ENCODE measurements at places on chromosomes 6 and 20. TPM values are rescaled to one million over a fixed set of nuclear protein-coding genes. Genes with fewer than 3 reads are reported as not detected.
A peak's percentile ranks its signal among the peaks of the same experiment; 100 is the strongest.

Gene ISM1
- 4.5 TPM for total RNA-seq

Gene C6orf163
- total RNA-seq, result 7.4 TPM

Gene NT5E
- 16.6 TPM for total RNA-seq

Gene VSX1
- not detected for total RNA-seq

Gene NRSN1
- total RNA-seq, result not detected

Gene SLC26A8
- total RNA-seq, result 0.12 TPM

Gene HIVEP2
- 30.3 TPM for total RNA-seq

Gene BPI
- 0.74 TPM for total RNA-seq

Gene ZNF341
- 1.6 TPM for total RNA-seq

Gene NKAIN4
- total RNA-seq, result not detected

DNA sequence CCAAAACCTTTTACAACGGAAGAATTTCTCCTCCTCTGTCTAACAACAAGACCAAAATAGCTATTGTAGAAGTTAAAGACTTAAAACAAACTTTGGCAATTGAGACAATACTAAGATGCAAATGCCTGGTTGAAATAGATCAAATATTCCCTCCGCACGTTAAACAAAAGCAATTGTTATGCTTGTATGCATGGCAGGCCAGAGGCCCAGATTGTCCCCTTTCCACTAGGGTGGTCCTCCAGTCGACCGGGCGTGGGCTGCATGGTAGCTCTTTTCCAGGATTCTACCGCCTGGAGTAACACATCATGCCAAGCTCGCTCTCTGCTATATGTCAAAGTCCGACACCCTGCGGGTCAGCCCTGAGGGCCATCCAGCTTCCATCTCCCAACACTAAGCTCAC is 234.7 kb downstream of the RNGTT start:
- DNase-seq, result no peak

GRCh38 chr6:38805692-38806091 is 90.6 kb downstream of the DNAH8 start:
- no peak for DNase-seq

GRCh38 chr6:128882991-128883611 is at the start of gene LAMA2:
Gene LAMA2, plus strand, starts transcription at chr6:128883138. Its CDS starts 108 bp downstream, at chr6:128883246.
- peak; percentile 23 for DNase-seq

DNA sequence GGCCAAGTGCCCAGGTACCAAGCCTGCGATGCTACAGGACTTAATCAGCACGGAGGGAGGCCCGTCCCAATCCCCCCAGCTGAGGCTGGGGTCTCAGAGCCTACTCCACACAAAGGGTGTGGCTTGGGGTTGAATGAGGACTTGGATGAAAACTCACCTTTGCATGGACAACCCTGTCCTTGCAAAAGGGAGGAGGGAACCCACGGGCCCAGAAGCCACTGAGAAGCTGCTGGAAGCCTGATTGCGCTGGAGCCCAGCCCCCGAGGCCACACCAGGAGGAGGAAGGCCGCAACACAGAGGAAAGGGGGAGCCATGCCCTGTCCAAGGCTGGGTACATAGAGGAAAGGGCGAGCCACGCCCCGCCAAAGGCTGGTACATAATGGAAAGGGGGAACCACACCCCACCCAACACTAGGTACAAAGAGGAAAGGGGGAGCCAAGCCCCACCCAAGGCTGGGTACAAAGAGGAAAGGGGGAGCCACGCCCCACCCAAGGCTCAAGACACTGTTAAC is 158.8 kb downstream of the DLL1 start:
- no peak for DNase-seq

GRCh38 chr6:157879034-157879872 is 56.2 kb downstream of the SNX9 start:
- DNase-seq, result no peak

- DNase-seq, result no peak
These were observed 632 bp downstream of the PCMT1 start for GRCh38 chr6:149750136-149750609.

DNA sequence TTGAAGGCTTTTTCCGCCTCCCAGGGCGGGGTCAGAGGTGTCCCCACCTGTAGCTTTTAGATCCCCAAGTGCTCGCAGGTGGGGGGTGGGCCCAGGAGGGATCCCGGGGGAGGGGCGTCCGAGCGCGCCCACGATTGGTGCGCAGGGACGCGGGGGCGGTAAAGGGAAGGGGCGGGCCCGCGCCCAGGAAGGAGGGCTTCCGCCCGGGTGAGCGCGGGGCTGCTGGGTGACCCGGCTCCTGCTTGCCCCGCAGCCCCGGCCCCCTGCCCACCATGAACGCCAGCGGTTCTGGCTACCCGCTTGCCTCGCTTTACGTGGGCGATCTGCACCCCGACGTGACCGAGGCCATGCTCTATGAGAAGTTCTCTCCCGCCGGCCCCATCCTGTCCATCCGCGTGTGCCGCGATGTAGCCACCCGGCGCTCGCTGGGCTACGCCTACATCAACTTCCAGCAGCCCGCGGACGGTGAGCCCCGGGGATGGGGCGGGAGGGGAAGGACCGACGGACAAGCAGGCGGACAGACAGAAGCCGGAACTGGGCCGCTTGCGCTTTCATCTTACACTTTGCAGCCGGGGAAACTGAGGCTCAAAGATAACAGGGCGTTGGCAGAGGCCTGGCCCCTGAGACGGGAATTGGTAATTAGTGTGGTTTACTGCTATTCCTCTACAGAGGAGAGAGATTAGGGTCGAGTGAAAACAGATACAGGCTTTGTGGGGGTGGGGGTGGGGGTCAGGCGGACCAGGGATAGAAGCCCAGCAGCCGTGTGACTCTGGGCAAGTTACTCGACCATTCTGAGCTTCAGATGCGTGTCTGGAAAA is at the start of gene PABPC1L:
PABPC1L (plus strand) TSS at position 189 of the 818 bp plus-strand sequence; CDS start at position 273, 84 bp downstream.
- DNase-seq, result peak; percentile 27

DNA sequence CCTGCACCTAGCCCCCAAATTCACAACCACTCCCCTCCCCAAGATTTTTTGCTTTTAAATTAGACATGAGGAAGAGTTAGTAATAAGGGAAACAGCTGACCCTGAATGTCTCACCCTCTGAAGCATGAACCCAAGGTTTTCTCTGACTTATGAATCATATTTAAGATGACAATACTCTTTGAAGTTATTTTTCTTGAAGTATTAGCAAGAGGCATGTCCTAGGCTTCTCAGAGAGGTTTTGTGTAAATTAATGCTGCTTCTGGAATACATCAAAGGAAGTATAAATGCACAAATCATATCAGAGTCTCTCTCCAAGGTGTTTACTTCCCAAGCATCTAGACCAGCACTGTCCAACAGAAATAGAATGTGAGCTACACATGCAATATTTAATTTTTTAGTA is 408.1 kb upstream of the MARCKS start:
- DNase-seq, result no peak

GRCh38 chr6:125904871-125905270 is 51.7 kb upstream of the HINT3 start:
- DNase-seq, result no peak

GRCh38 chr20:38218566-38218885 is 42.0 kb downstream of the KIAA1755 start:
- no peak for DNase-seq

DNA sequence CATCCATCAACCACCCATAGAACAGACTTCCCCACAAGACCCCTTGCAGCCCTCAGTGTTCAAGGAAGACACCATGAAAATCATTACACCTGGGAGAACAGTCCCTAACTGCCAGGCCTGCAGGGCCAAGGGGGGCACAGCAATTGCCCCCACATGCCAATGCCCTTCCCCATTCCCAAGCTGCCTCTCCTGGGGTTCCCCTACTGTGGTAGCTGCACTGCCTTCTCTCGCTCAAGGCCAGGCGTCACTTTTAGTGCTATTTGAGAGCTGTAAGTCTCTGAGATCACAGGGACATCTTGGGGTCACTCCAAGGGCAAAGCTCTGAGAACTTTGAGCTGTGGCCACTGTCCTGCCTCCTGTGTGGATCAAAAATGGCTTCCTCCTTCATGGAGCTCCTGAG is 6.0 kb upstream of the ACSS1 start:
- DNase-seq, result no peak

GRCh38 chr6:133567636-133568035 is 321.3 kb upstream of the TCF21 start:
- DNase-seq, result no peak

DNA sequence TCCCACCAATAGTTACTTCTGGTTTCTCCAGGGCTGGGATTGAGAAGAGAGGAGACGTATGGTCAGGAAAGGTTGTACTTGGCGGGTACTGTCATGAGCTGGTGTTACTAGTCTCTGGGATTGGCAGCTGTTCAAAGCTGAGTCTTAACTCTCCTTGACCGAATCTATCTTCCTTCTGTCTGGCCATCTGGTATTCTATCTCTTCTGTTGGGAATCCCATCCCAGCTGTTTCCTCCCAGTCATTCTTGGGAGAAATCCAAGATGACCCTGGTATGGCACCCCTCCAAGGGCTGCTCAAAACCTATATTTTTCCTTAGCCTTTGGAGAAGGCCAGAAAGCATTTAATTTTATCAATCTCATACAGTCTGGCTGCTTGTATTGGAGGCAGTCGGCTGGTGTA is 287.0 kb upstream of the CHD6 start:
- no peak for DNase-seq

- DNase-seq, result no peak
These were observed 6.3 kb upstream of the SIRPA start for GRCh38 chr20:1888796-1889463.

DNA sequence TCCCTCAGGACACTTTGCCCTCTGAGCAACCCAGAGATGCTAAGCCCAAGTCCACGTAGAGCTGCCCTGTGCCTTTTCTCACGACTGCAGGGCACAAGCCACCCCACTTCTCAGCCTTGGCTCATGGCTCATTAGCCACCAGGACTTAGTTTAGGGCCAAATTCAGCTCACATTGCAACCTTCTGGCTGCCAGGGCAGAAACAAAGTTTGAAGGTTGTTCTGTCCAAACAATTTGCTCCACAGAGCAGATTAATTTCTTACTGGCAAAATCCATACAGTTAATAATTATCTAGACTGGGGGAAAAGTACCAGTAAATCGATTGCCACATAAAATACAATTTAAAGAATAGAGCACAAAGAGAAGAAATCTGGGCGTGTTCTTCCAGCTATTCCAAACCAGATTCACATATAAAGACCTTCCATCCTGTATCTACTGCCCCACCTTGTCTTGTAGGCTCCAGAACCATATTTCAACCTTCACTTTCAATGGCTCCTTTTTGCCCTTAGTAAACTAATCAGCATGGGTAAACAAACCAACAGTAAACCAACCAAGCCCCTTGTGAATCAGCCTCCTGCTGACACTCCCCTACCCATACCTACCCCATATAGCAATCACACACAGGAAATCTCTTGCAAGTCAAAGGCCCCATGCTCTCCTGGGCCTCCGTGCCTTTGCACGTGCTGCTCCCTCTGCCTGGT is 101.9 kb downstream of the QRSL1 start:
- DNase-seq, result no peak

- no peak for DNase-seq
These were observed 27.7 kb downstream of the ALDH5A1 start for GRCh38 chr6:24522228-24523176.

DNA sequence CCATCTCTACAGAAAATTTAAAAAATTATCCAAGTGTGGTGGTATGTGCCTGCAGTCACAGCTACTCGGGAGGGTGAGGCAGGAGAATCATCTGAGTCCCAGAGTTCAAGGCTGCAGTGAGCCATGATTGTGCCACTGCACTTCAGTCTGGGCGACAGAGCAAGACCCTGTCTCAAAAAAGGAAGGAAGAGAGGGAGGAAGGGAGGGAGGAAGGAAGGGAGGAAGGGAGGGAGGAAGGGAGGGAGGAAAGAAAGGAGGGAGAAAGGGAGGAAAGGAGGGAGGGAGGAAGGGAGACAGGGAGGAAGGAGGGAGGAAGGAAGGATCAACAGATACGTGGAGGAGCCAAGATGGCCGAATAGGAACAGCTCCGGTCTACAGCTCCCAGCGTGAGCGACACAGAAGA is 90.1 kb downstream of the ZNF217 start:
- DNase-seq, result no peak

DNA sequence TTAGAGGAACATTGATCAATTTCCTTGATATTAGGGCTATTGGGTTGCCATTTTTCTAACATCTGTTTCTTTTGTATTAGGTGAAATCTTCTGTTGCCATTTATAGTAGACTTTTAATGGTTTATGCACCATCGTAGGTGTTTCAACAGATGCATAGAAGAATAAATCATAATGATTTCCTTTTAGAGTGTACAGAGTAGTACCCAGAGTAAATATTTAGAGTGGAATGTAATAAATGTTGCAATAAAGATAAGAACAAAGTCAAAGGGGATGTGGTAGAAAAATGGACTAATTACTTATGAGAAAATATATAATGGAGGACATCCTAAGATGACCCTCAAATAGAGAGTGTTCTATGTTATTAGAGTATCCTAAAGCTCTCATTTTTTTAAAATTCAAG is 643.0 kb upstream of the CITED2 start:
- no peak for DNase-seq

DNA sequence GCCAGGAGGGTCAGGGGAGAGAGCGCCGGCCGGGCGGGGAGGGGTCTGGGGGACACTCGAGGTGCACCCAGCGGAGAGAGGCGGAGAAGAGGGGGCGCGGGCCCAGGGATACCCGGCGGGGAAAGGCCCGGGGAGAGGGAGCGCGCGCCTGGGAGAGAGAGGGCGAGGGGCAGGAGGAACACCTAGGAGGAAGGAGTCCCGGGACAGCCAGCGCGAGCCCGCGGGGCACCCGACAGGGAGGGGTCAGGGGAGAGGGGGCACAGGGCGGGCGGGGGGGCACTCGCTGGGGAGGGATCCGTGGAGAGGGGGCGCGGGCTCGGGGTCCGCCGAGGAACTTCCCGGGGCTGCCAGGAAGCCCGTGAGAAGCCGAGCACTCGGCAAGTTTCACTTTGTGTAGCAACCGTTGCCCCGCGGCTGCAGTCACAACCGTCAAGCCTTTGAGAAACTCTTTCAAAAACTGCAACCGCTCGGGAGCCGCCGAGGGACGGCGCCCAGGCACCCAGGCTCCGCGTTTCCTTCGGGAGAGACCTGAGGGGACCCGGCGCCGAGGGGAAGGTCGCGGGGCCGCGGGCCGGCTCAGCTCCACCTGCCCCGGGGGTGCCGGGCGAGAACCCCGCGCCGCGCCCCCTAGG is 471 bp downstream of the EZR start:
- no peak for DNase-seq

DNA sequence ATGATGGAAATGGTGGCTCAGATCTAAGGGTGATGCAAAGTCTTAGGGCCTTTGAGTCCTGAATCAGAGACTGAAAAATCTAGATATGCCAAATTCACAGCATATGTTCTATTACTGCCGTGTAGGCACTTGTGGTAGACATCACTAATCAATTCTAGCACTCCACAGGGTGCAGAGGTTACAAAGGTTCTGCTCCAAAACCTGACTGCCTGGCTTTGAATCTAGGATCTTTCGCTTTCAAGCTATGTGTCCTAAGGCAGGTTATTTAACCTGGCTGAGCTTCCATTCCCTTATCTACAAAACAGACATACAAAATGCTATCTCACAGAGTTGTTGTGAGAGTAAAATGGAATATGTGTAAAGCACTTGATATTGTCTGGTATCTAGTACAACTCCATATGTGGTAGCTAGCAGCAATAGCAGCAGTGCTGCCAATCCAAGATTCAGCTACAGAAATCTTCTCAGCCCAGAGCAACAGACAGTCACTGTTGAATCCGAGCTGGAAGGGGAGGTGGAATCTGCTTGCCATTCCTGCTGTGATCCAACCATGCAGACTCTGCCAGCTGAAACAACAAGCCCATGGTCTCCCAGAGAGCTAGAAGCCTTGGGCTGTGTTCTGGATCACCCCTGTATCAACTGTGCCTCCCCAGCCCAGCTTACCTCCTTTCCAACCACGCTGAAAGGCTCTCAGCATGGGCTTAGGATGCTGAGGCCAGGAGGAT is 206.9 kb downstream of the TFAP2C start:
- no peak for DNase-seq

GRCh38 chr6:31490115-31490873 is 7.7 kb upstream of the MICB start:
- DNase-seq, result no peak
